ENCODE measurements at places on chromosomes 12 and 14.

DNA sequence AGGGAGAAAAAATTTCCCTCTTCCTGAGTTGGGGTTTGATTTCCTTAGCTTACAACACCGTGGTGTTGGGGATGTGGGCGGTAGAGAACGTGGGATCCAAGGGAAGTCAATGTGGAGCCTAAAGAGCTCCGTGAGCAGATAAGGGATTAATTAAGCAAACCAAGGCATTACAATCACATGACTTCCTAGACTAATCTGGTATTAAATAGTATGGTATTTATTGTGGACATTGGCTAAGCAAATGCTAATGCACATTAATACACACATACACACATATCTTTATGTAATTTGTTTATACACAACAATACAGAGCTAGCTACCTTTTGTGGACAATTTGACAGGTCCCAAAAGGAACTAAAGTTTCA is 791 bp upstream of the RNF41 start:
- DNase-seq, result no peak

DNA sequence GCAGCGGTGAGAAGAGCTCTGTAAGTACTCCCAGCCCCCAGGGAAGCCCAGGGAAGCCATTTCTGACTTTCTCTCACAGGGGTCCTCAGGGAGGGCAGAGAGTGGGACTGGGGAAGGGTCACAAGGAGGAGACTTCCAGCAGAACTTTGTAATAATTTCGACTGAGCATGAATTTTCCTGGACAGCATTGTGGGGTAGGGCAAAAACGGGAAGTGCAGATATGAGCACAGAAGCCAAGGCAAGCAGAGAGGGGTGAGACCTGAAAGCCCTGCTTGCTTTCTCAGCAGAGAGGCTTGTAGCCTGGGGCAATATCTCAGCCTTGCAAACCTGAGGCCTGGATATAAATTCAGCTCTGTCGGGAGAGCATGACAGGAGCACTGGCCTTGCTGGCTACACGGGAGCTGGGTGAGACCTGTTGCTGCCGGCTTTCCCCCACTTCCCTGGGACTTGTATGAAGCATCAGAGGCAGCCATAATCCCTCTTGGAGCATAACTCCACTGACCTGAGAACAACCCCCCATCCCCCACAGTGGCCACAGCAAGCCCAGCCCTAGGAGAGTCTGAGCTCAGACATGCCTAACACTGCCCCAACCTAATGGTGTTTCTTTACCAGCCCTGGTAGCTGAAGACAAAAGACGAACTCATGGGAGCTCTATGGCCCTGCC is 9.8 kb upstream of the IQSEC3 start:
- DNase-seq, result no peak

GRCh38 chr12:41058266-41058665 is 129.9 kb upstream of the PDZRN4 start:
- DNase-seq, result peak; percentile 39

- DNase-seq, result no peak
Measured at GRCh38 chr12:71872401-71872800, 32.8 kb downstream of the TBC1D15 start.

DNA sequence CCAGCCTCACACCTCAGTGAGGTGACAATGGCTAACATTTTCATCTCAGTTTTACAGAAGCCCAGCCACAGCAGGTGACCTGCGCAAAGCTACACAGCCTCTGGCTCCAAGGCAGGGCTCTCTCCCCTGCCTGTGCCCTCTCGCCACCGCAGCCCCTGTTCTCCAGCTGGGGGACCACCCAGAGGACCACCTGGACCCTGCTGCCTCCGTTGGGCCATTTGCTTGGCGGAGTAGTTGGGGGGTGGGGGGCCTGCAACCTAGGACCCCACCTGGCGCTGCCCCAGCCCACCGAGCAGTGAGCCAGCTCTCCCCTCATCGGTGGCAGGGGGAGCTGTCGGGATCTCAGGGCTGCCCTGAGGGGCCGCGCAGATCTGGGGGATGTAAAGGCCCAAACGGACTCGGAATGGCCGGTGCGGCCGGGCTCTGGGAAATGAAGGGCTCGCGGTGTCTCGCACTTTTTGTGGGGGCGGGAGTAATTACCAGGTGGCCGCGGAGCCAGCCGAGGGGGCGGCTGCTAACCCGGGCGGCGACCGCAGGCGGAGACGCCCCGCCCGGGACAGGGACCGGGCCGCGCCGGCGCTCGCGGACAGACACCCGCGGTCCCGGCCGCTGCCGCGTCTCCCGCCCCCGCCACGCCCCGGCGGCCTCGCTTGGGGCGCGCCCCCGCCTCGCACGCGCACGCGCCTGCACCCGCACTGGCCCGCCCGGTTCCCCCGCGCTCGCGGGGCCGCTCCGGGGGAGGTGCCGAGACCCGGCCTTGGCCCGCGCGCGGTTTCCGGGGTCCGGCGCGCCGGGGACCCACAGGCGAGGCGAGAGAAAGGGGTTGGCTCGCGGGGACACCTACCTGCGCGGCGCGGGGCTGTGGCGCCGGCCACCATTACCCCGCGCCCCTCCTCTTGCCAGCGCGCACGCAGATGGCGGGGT is 8.6 kb upstream of the GPR68 start:
- peak; percentile 28 for DNase-seq

- DNase-seq, result no peak
Measured at GRCh38 chr12:449203-449602, 10.5 kb upstream of the B4GALNT3 start.

DNA sequence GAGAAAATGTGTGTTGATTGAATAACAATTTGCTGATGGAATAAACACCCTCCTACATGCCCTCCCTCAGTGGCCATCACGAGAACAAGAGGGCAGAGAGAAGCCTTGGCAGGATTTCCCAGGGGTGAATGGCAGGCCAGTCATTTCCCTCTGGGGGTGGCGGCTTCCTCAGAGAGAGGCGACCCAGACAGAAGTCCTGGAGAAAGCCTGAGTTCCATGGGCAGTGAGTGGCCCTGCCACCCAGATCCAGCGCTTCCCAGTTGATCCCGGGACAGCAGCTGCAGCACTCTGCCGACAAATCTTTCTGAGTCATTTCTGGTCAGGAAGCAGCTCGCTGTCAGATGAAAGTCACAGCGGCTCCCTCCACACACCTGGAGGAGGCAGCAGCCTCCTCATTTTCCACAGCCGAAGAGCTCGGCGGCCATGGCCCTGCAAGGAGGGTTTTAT is 123.0 kb downstream of the SCARB1 start:
- peak; percentile 50 for DNase-seq

- DNase-seq, result no peak
Measured at GRCh38 chr12:122036153-122036552, 14.5 kb downstream of the BCL7A start.

DNA sequence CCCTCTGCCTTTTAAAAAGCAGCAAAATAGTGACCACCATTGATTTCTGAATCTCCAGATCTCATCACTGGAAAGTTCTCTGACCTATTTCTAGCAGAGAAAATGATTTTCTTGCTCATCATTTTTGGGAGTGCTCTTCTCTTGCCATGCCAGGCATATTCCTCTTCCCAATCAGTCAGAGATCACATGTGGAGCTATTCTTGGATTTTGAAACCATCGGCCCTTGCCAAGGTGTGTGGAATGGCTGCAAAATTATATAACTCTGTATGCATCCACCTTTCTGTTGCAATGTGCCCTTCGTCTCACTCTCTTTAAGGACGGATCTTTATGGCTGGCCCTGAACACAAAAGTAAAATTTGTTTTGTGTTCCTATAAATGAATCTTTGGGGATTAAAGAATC is 25.5 kb upstream of the LDHB start:
- DNase-seq, result no peak

DNA sequence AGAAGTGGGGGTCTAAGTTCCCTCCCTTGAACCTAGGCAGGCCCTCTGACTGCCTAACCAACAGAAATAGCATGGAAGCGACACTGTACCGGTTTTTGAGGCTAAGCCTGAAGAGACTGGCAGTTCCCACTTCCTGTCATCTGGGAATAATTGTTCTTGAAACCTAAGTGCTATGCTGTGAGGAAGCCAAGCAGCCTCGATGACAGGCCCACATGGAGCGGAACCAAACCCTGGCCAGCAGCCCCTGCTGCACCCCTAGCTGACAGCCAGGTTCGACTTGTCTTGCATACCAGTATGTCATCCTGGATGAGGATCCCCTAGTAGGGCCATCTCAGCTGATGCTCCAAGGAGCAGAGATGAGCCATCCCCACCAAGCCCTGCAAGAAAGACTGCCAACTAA is 6.4 kb upstream of the GPR68 start:
- DNase-seq, result peak; percentile 60

GRCh38 chr12:126974779-126975178 is 1292.2 kb upstream of the TMEM132C start:
- no peak for DNase-seq

- DNase-seq, result peak; percentile 45
Measured at GRCh38 chr12:80262346-80262745, 163.0 kb downstream of the OTOGL start.

- DNase-seq, result no peak
Measured at GRCh38 chr12:90304231-90304630, 595.6 kb upstream of the ATP2B1 start.

DNA sequence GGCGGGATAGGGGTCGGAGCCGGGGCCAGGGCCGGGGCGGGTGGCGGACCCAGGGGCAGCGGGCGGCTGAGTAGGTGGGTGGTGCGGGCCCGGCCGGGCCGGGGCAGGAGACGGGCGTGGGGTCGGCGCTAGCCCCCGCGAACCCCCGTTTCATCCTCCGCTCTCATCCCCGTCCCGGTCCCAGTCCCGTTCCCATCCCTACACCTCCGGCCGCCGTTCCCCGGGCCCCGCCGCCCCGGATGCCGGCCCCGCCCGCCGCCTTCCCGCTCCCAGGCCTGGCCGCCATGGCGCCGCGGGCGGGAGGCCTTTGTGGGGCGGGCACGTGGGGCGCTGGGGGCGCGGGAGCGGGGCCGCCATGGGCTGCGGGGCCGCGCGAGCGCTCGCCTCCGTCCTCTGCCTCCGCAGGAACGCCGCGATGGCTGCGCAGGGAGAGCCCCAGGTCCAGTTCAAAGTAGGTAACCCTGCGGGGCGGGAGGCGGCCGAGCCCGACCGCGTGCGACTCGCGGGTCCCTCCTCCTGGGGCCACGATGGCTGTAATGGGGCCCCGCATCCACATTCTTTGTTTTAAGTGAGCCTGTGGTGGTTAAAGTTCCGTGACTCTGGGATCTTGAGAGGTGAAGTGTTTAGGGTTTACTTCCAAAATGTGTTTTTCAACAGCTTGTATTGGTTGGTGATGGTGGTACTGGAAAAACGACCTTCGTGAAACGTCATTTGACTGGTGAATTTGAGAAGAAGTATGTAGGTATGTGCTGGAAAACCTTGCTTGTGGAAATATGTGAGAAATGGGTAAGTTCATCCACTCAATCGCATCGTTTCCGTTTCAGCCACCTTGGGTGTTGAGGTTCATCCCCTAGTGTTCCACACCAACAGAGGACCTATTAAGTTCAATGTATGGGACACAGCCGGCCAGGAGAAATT is 572 bp downstream of the RAN start:
- peak; percentile 17 for DNase-seq

GRCh38 chr14:32710731-32711680 is 227.7 kb upstream of the NPAS3 start:
- peak; percentile 58 for DNase-seq

DNA sequence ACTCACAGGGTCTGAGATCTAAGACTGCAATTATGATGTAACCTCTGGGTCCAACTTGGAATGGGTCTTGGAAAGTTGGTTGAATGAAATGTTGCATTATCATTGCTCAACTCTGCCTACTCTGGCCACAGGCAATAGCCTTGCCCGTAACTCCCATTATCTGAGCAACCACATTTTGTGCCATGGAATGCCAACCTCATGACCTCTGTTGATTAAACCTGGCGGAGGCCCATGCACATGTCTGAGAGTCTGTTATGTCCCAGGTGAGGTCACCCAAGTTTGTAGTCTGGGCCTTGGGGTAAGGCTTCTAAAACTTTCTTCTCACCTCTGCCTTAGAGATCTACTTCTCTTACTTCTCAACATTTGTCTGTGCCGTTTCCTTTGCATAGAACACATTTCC is 140.9 kb downstream of the TBX5 start:
- no peak for DNase-seq

- no peak for DNase-seq
Measured at GRCh38 chr14:54829486-54830224, 73.0 kb downstream of the GCH1 start.

- DNase-seq, result no peak
Measured at GRCh38 chr14:30427846-30428245, 131.1 kb upstream of the G2E3 start.

- no peak for DNase-seq
Measured at GRCh38 chr12:108591267-108591980, 6.5 kb downstream of the TMEM119 start.

GRCh38 chr14:94144765-94145164 is 15.4 kb upstream of the IFI27L2 start:
- DNase-seq, result no peak

DNA sequence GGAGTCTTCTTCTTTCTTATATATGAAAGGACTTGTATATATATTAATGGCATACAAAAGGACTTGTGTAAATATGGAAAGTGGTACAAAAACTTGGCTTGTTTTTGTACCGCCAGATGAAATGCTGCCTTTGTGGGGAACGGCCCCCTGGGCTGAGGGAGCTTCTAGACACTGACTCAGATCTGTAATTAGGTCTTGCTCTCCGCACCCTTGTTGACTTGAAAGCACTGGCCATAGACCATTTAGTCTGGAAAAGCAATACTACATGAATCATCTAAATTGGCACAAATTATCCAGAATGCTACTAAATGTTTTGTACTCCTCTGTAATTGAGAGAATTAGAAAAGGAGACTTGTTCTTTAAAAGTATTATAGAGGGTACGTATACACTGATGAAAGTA is 399.9 kb upstream of the RGS6 start:
- peak; percentile 31 for DNase-seq

- no peak for DNase-seq
Measured at GRCh38 chr12:91065396-91065795, 7.6 kb upstream of the KERA start.

DNA sequence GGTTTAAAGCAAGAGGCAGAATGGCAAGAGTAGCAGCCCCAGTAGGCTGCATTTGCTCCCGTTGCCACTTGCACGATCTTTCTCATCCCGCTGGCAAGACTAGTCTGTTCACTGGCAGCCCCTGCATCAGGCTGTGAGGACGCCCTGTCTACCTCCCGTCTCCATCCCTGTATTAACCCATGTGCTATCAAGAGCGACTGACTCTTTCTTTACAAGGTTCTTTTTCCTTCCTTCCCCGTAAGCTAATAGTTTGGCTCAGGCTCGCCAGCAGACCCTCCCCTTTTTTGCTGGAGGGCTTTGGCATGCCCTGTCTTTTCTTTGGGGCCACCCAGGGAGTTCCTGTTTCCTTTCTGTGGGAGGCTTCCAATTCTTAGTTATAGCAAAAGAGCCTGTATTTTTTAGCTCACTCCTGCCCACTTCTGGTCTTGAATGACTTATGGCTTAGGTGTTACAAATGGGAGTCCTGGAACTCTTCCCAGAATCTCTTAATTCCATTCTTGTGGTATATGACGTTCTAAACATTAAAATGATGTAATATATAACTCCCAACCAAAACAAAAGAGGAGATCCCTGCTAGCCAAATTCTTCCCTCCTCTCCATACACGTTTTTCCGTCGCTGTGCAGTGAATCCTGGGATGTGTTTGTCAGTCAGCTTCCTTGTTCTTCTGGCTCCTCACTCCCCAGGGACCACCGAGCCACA is 149.0 kb downstream of the PRKCH start:
- DNase-seq, result peak; percentile 99
